Fibroblast of skin of abdomen (primary cell): ENCODE measurements at places on chromosomes 7 and 10.

DNA sequence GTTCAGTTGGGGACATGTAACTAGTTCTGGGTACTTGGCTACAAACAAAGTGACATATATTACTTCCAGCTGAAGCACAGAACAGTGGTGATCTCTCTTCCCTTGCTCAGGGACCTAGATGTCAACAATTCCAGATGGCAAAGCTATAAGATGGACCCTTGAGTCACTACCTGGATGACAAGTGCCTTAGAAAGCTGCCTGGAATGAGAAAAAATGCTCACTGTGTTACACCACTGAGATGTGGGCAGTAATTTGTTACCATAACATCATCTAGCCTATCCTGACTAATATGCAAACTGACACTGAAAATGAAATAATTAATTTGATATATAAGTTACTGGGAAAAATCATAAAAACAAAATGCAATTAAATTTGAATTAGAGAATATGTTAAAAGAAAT is 16.4 kb upstream of the CTTNBP2 start:
- DNase-seq = no peak

DNA sequence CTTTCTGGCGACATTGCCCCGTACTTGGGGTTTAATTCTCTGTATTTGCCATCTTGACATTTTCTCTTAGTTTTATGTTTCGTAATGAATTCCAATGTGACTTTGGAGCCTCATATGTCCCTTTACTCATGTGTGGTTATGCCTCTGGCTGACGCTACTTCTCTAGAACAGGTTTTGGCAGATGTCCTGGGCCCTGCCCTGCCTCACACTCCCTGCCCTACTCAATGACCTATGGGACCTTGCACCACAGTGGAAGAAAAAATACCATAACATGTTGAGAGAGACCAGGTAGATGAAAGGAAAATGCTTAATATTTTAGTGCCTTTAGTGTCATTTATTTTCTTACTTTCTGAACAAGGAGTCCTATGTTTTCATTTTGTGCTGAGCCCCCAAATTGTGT is 400.5 kb downstream of the TFEC start:
- no peak for DNase-seq

- DNase-seq = no peak
Observed at GRCh38 chr7:37674531-37674930, 9.0 kb upstream of the GPR141 start.

- no peak for DNase-seq
Observed at GRCh38 chr10:95291365-95292039, 699 bp upstream of the PDLIM1 start.

DNA sequence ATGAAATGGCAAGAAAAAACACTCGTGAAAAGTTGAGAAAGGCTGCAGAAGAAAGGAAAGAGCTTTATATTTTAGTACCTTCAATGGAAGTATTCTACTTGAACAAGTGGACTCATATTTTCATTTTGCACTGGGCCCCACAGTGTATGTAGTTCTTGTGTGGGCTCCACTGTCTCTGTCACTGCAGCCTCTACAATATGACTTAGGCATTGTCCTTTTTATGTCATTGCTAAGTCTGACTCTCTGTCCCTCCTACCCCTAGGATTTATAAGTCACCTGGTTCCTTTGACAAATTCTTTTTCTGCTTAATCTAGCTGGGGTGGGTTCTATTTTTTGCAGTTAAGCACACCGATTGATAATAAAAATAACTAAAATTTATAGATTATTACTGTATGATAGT is 27.7 kb upstream of the SOSTDC1 start:
- no peak for DNase-seq

DNA sequence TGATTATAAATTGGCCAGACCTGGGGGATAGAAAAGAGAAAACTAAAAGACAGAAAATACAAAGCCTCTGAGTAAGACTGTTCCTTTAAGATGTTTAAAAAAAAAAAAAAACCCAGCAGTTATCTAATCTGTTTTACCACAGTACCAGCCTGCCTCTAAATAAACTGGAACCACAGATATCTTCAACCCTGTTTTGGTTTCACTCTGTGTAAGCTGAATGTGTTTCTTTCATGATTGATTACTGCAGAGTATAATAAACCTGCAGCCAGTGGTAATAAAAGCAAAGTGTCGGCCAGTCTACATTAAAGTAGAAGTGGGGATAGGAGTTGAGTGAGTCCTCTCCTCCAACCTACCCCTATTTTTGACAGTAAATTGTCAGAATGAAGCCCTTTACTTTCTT is 40.6 kb downstream of the MGAM2 start:
- no peak for DNase-seq

GRCh38 chr10:75097666-75098285 is 13.7 kb upstream of the SAMD8 start:
- DNase-seq = peak; percentile 33

- no peak for DNase-seq
Observed at GRCh38 chr10:12727832-12728215, 273.7 kb downstream of the CCDC3 start.

GRCh38 chr10:120473593-120473992 is 16.6 kb downstream of the PLPP4 start:
- no peak for DNase-seq

DNA sequence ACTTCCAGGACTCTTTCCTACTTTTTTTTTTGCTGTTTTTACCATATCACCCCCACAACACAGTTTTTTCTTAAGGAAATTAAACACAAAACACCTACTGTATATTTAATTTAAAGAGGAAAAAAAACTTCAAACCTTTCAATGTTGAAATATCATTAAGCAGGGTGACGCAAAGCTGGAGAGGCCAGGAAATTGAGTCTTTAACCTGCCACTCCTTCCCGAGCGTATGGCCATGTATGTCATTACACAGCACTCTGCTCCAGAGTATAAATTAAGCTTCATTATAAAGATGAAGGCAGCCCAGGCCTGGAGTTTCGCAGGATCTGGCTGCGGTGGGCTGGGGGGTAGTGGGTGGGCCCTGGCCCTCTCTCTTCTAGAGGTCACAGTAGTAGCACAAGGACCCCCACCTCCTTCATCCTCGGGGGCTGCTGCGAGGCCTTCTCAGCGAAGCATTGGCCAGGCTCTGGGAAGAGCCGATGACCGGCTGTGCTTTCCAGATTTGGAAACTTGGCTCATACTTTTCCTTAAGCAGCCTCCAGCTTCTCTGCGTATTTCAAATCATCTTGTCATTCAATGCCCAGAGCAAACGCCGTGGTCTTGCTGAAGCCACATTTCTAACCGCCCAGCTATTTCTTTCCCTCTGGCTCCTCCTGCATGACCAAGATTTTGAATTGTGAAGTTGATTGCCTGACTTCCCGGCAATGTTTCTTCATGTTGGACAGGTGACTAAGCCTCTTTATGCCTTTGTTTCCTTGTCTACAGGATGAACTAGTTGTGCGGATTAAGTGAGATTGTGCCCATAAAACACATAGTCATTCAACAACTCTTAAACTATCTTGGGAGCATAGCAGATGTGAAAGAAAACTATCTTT is 765.1 kb downstream of the SUGCT start:
- DNase-seq = no peak

GRCh38 chr7:6886198-6886597 is 60.1 kb upstream of the CCZ1B start:
- DNase-seq = no peak

DNA sequence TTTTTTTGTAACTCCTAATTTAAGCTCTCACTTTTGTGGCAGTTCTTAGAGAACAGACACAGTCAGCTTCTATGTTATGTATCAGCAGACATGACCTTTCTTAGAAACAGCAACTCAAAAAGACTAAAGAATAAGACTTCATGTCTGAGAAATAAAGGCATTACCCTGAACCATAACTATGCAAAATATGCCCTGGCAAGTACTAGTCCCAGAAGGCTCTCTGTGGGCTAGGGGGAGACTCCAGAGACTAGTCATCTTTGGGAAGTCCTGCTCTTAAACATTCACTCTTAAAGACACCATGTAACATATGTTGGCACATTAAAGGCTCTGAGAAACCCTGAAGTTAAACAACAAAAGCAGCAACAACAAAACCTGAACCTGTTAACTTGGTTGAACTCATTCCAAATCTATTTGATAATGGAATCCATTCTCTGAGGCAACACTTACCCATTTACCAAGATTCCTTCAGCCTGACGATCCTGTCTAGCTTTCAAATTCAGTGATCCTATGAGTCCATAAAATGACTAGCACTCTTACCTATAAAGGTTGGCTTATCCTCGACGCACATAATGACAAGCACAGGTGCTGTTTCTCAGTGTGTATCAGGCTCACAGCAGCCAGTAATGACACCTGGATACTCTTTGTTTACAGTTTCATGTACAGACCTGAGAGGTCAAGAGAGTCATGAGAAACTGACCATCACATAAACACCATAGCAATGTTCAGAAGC is 62.3 kb downstream of the OSBPL3 start:
- peak; percentile 89 for DNase-seq

- no peak for DNase-seq
Observed at GRCh38 chr7:41399171-41399570, 303.7 kb downstream of the INHBA start.

DNA sequence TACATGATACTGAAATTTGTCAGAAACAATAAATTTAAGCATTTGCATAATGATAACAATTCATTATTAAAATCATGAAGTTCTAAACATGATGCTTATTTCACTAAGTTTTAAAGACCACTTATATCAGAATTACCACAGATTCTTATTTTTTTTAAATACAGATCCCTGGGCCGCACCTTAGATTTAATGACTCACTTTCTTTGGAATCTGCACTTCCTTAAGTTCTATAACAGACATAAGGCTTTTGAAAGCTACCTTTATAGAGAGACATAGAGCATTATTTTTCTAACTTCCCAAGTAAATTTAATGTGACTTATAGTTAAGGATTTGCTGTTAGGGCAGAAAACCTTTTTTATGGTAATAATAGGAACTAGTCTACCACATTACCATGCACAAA is 214.9 kb downstream of the IPMK start:
- DNase-seq = no peak

DNA sequence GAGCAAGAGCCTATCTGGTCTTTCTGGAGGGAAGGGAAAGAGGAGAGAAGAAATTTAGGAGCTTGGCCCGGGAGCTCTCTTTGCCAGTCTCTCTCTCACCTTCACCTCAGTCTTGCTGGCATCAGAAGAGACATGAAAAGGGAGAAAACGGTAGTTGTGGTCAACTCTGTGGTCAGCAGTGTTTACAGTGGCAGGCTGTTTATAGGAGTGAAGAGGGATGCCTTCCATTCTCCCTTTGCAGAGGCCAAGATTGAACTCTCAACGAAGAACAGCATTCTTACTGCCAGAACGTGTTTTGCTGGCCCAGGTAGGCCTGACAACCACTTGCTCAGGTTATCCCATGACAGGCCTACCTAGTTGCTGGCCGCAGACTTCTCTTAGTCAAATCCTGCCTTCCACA is 133.3 kb downstream of the CCDC3 start:
- DNase-seq = no peak

DNA sequence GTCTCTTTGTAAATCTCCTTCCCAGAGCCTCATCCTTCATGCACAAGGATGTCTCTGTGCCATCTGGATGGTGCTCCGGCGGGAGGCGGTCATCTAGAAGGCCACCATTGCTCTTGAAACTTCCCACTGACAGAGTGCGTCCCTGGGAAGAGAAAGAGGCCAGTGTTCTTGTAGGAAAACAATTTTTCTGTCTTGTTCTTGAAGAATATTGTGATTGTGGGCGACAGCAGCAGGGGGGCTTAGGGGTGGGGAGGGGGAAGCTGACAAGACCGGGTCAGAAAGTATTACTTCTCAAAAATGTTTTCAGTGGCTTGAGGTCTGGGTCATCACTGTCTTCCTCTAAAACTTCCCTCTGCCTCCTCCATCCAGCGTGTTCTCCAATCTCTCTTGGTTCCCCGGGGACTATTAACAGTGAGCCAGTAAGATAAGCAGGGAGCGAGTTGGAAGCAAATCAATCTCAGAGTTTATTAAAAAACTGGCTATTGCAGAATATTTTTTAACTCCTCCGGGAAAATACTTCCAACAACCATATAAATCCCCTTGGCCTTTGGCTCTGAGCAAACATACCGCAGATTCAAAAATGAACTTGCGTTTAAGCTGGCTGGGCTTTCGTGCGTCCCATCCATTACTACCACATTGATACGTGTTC is 597.8 kb upstream of the MGMT start:
- DNase-seq = no peak

DNA sequence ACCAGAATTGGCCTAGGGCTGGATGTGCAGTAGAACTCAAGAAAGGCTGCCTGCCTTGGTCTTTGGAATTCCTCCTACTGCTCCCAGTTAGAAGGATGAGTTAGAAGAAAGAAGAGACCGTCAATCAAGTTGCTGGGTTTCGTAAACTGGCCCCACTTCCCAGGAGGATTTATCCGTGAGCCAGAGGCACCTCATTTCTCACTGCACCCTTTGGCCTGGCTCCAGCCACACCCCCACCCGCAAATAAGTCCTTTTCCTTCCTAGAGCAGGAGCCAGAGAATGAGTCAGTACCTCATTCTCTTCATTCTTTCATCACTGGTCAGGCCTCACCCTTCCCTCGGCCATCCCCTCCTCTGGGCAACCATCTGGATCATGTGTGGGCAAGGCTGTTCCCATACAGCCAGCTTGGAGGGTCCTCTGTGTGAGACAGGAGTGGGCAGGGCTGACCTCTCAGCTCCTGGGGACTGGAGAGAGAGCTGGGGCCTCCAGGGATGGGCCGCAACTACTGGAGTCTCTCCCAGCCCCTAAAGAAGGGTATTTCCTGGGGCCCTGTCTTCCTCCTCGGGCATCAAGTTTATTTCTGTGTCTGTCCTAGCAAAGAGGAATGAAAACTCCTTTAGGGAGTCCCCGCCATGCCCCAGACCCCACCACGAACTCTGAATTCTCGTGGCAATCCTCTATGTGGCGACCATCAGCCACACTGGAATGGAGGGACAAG is 87.2 kb upstream of the DUSP5 start:
- DNase-seq = peak; percentile 98

DNA sequence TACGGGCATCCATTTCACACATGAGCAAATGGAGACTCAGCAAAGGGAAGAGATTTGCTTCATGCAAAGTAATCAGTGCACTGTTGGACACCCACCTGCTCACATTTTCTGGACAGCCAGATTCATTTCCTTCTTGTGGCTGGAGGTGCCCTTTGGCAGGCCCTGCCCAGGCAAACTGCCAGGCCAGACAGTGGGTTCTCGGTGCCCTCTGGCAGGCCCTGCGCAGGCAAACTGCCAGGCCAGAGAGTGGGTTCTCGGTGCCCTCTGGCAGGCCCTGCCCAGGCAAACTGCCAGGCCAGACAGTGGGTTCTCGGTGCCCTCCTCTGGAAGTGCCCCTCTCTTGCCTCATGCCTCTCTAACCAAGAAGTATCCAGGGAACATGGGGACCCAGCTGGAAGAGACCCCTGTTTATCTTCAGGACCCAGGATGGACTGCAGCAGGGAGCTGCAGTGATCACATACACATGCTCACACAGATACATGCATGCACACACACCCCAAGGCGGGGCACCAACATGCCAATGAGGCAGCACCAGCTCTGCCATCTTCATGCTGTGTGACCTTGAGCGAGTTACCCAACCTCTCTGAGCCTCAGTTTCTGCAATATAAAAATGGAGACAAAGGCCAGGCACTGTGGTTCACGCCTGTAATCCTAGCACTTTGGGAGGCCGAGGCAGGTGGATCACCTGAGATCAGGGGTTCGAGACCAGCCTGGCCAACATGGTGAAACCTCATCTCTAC is 67.1 kb downstream of the OAT start:
- DNase-seq = no peak
